ENCODE measurements at places on chromosomes 5 and 9.

- no peak for DNase-seq
Measured at GRCh38 chr5:172164769-172165212, 23.2 kb downstream of the STK10 start.

- DNase-seq, result no peak
Measured at GRCh38 chr5:161344234-161344633, 202.3 kb downstream of the GABRB2 start.

- no peak for DNase-seq
Measured at GRCh38 chr5:113027431-113027830, 50.8 kb downstream of the DCP2 start.

- DNase-seq, result no peak
Measured at GRCh38 chr9:33246269-33246860, 6.4 kb downstream of the SPINK4 start.

DNA sequence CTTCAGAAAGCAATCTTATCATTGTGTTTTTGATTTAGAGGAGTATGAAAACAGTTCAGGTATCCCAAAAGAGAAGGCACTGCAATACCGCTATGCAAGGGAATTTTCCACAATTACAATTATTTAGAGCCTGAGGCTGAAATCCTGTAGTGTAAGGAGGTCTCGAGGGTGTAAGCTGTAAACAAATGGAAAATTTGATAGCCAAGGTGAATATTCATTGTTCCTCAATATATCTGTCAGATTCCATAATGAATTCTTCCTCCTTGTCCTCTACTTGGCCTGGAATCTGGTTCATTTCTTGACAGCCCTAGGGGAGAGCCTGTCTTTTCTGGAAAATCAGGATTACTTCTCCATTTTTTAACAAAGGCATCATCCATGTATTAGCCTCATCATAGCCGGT is 63.1 kb upstream of the SMARCA2 start:
- no peak for DNase-seq

- DNase-seq, result no peak
Measured at GRCh38 chr9:95776176-95776575, 99.3 kb upstream of the ERCC6L2 start.

DNA sequence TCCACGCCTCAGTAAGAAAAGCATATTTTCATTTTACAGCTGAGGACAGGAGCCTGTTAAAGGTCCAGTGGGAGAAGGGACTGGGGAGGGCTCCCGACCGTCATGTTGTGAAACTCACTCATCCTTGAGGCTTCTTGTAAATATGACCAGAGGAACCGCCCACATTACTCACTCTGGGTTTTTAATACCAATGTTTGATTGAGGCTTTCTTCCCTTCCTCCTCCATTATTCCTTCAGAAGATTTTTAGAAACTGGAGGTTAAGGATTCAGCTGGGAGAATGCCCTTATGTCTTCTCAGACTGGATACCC is 61.4 kb upstream of the GLRX start:
- DNase-seq, result no peak

GRCh38 chr5:9782826-9783560 is 152.8 kb upstream of the TAS2R1 start:
- DNase-seq, result no peak

GRCh38 chr9:134923466-134923865 is 5.8 kb upstream of the FCN1 start:
- DNase-seq, result no peak

DNA sequence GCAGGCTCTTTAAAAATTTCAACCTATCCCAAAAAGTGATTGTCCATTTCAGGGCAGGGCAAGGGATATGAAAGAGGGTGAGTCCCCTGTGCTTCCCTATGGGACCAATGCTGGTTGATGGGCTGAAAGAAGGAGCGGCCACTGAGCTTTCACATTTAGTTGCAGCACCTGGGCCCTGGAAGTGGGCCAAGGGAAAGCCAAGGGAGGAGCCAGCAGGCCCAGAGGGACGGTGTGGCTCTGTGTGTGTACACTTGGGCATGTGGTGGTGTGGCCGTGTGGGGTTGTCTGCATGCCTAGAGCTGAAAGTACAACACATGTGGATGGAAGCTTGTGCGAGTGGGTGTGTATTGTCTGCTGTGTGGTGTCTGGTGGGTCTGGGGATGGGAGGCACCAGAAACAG is 14.0 kb upstream of the PSMD5 start:
- DNase-seq, result no peak

- DNase-seq, result no peak
Measured at GRCh38 chr5:66987949-66988838, 208.4 kb downstream of the CD180 start.

- no peak for DNase-seq
Measured at GRCh38 chr5:164370841-164371240, 865.4 kb downstream of the MAT2B start.

DNA sequence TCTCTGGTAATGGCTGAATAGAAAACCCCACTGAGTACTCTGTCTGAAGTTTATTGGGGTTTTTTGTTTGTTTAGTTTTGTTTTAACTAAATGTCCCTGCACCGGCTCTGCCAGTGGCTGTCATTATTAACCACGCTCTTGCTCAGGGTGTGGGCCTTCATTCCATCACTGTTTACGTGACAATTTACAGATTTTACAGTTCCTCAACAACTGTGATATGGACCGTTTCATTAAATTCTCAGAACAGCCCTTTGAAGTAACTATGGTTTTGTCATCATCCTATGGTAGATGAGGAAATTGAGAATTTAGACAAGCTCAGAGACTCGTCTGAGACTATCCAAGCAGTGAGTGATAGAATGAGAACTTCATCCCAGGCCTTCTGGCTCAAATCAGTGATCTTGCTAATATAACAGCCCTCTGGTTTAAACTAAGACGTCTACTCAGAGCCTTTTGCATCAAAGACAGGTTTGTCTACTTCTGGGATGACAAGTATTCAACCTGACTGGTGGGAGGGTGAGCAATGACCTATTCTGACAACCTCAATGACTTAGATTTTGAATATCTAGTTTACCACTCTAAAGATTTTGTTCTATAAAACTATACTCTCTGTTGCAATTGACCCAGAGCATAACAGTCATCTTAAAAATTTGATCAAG is 77.3 kb upstream of the MAP3K1 start:
- DNase-seq, result no peak

GRCh38 chr5:157997991-157998504 is 139.1 kb upstream of the CLINT1 start:
- DNase-seq, result peak; percentile 64

GRCh38 chr5:38466424-38467189 is 89.8 kb downstream of the LIFR start:
- DNase-seq, result no peak

DNA sequence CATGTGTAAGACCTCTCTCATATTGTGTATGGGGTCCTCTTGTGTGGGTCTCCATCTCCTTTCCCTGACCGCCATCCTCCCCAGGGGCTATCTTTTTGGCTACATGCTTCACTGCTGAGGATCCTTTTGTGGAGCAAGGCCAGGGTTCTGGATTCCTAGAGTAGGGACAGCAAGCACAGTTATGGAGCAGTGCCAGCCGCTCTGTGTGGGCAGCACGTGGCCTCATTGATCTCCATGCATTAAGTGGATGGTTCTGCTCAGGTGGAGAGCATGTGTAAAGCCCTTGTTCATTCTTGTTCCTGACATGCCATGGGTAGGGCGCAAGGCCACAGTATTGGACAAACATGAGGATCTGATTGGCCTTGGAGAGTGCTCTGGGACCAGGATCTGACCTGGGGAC is 8.9 kb downstream of the PHF2 start:
- no peak for DNase-seq

- no peak for DNase-seq
Measured at GRCh38 chr5:151006704-151007334, 13.6 kb upstream of the GPX3 start.

- DNase-seq, result no peak
Measured at GRCh38 chr9:100803956-100804355, 224.6 kb upstream of the PLPPR1 start.

- DNase-seq, result no peak
Measured at GRCh38 chr5:115749016-115749415, 67.4 kb downstream of the CDO1 start.

- peak; percentile 20 for DNase-seq
Measured at GRCh38 chr9:5714501-5715401, 85.8 kb downstream of the RIC1 start.

DNA sequence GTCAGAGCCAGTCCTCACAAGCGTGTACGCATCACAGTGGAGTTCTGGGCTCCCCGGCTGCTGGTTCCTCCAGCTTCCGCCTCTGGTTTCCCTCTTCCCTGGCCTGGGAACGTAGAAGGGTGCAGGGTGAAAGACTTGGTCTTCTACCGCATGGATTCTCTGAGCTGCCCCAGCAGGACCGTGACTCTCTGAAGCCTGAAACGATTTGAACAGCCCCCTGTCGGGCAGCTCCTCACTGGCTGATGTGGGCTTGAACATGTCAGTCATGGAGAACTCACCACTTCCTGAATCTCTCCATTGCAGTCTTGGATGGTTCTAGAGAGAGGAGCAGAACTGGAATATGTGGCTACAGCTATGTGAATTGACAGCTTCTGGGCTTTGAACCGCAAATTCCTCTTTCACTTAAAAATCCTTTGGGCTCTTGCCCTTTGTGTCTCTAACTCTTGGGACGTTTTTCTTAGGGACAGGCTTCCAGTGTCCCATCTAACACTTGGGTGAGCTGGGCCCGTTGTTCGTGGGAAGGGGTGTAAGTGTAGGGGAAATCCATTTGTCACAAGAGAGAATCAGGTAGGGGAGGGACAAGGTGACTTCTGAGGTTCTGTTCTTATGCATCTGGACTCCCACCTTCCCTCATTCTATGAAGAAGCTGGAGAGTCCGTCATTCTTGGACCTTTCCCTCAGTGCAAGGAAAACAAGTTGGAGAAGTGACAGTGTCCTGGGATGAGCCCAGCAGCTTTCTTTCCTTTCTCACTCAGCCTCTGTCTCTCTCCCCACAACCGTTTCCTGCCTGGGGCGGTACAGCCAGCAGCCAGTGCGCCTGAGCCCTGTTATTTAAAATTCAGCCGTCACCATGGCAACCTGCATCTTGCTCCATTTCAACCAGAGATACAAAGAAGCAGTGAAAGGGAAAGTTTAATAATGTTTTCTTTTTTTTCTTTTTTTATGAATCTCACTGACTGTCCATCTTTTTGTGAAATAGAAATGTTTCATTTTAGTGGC is 84.7 kb downstream of the PTTG1 start:
- no peak for DNase-seq

DNA sequence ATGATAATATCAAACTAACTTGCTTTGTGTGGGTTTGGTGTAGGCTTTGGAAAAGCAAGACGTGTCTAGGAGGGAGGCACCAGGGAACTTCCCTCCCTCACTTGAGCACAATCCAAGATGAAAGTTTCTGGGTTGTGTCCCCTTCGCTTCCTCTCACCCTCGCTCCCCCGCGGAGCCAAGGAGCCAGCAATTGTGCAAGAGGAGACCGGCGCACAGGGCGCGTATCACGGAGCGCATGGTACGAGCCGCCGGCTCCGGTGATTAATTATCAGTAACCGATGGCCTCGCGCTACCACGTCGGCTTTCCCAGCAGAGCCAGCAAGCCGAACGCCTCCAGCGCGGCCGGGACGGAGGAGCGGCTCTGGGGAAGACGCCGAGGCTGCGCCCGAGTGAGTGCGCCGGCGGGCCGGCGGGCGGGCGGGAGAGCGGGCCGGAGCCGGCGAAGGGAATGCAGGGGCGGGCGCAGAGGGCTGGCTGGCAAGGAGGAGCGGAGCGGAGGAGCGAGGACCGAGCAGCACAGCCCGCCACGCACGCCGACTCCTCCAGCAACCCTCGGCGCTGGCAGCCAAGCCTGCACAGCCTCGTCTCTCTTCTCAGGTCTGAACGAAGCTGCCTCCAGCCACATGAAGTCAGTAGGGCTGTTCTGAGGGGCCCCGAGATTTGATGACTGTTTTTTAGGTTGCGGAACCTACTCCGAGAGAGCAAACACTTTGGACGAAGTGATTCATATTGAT is 143.6 kb downstream of the BNC2 start:
- peak; percentile 64 for DNase-seq

DNA sequence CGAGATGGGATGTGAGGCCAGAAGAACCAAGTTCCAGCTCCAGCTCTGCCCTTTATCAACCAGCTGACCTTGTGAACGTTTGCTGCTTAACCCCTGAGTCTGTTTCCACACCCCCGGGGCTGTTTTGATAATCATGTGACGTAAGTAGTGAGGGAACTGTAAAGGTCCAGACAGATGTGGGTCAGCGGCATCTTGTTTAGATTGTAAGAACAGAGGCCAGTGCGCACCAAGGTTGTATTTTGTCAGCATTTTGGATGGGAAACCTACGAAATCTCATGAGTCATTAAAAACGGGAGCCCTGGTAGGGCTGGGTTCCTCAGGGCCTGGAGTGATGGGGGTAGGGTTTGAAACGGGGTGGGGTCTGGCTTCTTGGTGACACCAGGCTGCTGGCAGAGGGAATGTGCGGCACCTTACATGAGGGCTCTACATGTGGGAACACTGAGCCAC is 13.8 kb upstream of the COL15A1 start:
- DNase-seq, result no peak

- peak; percentile 5 for DNase-seq
Measured at GRCh38 chr9:34500623-34501267, 22.0 kb downstream of the ENHO start.

DNA sequence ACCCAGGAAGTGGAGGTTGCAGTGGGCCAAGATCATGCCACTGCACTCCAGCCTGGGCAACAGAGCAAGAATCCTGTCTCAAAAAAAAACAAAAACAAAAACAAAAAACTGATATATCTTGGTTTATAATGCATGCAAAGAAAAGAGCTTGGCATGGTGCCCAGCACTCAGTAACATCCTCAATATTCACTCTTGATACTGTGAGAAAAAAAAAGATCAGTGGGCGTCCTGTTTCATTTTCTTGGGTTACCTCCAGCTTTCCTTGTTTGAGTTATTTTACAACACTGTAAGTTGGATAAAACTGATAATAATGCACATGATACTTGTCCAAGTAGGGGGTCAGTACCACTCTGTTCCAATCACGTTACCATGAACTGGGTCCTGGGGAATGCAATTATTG is 7.8 kb downstream of the PHYHD1 start:
- DNase-seq, result no peak

DNA sequence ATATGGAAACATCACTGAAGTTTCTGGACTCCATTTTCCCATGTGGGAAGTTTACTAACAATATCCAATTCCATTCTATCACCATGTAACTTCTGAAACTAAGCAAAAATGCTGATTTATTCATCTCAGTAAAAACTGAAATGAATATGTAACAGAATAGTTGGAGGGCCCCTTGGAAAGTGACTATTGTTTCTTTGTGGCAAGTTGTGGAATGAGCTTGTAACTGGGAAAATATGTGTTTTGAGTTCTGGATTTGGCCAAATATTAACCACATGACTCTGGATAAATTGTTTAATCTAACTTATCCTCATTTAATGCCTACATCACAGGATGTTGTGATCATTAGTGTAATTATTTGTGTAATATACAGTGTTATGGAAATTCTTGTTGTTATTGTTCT is 619.3 kb downstream of the TLE4 start:
- DNase-seq, result no peak

- no peak for DNase-seq
Measured at GRCh38 chr9:134475011-134475790, 148.9 kb downstream of the RXRA start.
